ENCODE measurements at places on chromosomes 7 and 10.

DNA sequence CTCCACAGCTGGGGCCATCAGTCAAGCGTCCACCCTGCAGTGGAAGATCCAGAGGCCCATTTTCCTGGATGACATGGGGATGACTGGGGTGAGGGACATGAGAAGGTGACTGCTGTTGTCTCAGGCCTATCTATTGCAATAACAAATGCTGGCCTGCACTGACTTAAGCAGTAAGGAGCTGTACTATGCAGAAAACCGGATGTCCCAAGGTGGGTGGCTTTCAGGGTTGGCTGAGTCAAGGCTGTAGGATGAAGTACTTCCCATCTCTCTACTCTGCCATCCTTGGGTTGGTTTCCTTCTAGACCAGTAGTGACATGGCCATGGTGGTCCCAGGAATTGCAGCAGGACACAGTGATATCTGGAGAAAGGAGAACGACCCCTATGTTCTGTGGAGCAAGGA, 48.1 kb downstream of the NEURL1 start:
- no peak for DNase-seq

DNA sequence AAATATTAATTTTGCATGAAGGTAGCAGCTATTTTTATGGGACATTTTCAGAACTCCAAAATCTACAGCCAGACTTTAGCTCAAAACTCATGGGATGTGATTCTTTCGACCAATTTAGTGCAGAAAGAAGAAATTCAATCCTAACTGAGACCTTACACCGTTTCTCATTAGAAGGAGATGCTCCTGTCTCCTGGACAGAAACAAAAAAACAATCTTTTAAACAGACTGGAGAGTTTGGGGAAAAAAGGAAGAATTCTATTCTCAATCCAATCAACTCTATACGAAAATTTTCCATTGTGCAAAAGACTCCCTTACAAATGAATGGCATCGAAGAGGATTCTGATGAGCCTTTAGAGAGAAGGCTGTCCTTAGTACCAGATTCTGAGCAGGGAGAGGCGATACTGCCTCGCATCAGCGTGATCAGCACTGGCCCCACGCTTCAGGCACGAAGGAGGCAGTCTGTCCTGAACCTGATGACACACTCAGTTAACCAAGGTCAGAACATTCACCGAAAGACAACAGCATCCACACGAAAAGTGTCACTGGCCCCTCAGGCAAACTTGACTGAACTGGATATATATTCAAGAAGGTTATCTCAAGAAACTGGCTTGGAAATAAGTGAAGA, 112.3 kb downstream of the CFTR start:
- no peak for DNase-seq

- DNase-seq: no peak
Measured at GRCh38 chr10:16440396-16441133, 3.8 kb downstream of the PTER start.

DNA sequence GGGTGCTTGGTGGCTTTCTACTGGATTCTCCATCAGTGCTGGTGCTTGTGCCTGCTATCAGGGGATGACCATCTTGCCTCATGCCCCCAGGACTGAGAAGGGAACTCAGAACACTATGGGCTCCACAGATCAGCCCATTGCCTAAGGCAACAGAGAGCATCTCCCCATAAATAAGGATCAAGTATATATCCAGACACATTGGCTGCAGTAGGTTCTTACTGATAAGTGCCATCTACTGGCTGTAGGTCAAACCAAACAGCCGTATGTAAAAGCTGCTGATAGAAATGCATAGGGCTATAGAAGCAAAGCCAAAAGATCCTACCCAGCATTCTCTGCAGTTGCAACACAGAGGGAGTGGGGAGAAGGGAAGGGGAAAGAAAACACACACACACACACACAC, 153.7 kb downstream of the CDK14 start:
- no peak for DNase-seq

- DNase-seq: no peak
Measured at GRCh38 chr10:35375091-35375765, 38.9 kb downstream of the CCNY start.

DNA sequence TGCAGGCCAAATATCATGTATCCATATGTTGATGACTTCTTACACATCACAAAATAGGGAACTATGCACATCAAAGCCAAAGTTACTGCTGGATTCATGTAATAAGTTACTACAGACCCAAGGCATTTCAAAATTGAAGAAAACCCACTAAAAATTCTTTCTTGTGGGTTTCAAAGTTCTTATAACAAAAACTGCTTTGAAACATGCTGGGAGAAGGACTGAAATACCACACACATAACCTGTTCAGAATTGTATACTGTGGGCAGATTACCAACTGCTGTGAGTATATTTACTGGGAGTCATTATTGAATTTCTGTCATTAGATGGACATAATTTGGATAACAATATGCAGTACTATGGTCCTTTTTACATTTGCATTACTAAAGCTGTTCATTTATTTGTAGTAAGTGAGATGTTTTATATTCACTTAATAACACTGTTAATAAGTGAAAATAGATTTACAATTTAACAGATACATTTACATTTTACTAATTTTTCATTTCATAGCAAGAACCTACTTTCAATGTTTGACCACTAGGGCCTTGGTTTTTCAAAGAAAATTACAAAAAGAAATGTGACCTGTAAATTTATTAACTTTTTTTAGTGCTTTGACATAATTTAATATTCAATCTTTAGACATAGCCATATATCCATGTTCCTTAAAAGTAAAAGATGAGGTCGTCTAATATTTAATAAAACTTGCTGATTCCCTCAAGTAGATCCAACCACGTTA, 132.6 kb downstream of the MAGI2 start:
- DNase-seq: no peak

DNA sequence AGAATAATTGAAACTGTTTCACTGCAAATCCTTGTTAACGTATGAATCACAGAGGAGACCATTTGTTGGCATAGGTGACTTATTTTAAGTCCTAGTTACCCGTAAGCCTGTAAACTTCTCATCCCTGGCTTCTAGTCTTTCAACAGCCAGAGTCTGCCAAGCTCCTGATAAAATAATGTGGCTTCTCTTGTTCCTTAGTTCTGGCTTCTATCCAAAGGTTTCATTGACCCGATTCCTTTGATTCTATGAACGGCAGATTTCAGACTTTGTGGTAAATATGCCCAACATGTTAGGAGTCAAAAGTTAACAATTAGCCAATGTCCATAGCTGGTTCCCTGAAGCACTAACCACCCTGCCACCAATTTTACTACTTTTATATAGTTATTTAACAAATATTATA, 23.3 kb downstream of the DNAH11 start:
- no peak for DNase-seq

- DNase-seq: no peak
Measured at GRCh38 chr10:104731192-104731591, 90.1 kb downstream of the SORCS3 start.

- DNase-seq: no peak
Measured at GRCh38 chr10:16689227-16689626, 128.0 kb downstream of the RSU1 start.

DNA sequence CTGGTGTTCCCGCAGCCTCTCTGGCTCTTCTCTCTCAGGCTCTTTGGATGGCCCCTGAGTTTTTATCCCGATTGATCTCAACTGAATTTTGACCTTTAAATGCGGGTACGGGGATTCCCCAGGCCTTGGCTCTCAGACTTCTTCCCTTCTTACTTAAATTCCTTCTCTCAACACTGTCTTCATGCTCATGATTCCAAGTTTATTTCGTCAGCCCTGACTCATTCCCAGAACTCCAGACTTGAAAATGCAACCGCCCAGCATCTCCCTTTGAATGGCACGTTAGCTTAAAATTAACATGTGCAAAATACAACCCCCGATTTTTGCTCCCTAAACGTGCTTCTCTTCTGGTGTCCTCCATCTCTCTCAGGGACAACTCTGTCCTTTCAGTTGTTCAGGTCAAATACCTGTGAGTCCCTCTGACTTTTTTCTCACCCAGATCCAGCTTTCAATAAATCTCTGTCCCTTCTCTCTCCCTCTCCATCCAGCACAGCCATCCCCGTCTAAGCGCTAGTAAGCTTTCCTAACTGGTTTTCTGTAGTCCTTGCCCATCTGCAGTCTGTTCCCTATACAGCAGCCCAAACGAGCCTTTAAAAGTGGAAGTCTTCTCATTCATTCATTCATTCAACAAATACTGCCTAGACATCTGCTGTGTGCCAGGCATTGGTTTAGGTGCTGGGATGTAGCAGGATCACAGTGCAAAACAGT, 7.1 kb downstream of the HECW1 start:
- DNase-seq: peak; percentile 38

GRCh38 chr10:110865809-110866482, 5.8 kb upstream of the PDCD4 start:
- DNase-seq: no peak

DNA sequence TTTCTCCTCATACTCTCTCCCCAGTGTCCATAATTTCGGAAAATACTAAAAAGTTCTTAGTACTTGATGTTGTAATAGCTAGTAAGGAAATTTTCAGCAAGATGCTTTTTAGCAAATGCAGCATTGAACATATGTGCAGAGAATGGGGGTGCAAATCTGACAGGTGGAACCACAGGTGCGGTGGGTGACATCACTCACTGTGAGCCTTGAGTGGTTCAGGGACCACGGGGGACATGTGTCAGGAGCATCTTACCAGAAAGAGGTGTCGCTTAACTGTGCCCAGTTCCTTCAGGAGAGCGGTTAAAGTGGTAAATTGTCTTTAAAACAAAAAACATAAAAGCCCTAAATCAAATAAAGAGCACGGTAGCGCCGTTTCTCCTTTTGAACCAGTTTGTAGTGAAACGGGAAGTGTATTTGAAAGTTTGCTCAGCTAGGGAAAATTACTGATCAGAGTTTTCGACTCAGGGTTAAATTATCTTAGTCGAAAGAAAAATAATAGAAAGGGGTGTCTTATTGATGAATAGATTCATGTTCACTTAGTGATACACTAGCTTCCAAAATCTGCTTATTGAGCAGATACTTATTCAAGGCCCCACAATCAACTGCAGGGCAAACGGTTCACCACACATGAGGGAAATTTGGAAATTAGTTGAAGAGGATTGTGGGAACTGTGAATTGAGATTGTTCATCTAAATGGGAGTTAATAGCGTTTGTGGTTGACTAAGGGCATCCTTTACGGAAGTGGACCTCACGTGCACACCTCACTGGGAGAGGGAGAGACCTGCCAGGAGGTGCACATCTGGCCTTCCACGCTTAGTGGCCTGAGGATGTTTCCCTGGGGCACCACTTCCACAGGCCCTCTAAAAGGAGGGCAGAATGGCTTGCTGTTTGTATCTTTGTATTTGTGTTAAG, 12.7 kb downstream of the CUL1 start:
- DNase-seq: no peak

DNA sequence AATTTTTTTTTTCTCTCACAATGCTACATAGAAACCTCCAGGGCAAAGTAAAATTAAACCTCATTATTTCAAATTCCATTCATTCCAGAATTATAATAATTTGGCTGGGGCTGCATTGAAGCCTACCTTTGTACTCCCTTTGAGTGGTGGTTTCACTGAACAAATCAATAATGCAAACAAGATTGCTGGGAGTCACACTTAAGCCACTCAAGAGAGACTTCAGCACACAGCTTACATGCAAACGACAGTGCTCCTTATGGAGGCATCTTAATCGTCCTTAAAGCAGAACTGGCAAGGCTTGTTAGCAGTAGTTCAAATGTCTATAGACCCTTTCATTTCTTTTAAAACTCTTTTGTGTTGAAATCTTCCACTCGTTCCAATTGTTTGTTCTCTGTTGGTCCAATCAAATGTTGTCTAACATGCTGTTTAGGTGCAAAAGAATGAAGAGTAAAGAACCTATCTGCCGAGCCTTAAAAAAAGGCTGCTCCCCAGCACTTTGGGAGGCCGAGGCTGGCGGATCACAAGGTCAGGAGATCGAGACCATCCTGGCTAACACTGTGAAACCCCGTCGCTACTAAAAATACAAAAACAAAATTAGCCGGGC, 294.9 kb downstream of the FGFR2 start:
- DNase-seq: no peak

DNA sequence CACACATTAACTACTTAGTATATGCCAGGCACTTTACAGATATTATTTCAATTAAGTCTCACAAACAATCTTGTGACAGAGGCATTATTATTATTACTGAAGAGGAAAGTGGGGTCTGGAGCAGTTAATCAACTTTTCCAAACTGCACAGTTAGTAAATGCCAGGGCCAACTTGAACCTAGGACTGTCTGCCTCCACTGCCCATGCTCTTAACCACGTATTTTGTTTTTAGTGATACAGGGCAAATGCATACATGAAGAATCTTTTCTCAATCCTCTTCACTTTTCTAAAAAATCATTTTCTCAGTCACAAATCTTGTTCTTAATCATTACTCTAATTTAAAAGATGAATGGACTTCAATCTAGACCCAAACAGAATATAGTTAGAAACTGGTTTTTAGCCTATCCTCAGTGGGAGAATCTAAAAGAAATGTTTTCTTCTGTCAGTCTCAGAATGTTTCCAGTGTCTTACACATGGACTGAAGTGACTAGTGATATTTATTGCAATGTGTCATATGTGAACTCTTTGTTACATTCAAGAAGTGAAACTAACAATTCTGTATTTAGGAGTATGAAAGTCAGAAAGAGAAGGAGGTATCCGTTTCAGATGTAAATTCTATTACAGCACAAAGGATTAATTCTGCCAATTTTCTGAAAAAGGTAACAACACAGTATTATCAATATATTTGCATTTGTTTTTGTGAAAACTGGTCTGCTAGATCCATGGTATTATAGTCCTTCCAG, 55.5 kb upstream of the CCNJ start:
- no peak for DNase-seq

- no peak for DNase-seq
Measured at GRCh38 chr10:130491011-130491692, 355.0 kb downstream of the GLRX3 start.

DNA sequence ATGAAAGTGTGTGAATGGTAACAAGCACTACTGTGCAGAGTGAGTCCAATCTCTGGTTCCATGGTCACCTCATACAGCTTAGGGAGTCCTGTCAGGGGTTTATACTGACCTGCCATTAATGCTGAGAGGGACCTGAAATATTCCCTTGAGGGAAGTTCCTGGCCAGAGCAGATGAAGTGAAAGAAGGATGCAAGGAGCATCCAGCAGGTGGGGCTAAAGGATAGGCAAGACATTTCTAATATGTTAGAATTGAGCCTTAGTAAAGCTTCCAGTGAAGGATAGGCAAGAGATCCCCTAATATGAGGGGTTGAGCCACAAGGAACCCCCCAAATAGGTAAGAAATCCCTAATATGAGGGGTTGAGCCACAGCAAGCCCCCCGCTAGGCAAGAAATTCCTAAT, 25.5 kb upstream of the FAM221A start:
- no peak for DNase-seq

Measured in AG09319 (cell line).